ENCODE measurements at places on chromosomes 7 and 10. TPM values are rescaled to one million over a fixed set of nuclear protein-coding genes. Genes with fewer than 3 reads are reported as not detected.

WNT8B gene
- 0.22 TPM for total RNA-seq

ACSL5 gene
- total RNA-seq, result 54.5 TPM

DLG5 gene
- total RNA-seq, result 6.5 TPM

LIPJ gene
- total RNA-seq, result not detected

GRCh38 chr10:75652146-75652740, 220.8 kb downstream of the LRMDA start:
- no peak for DNase-seq

GRCh38 chr10:101959346-101959916, 96.5 kb downstream of the ARMH3 start:
- no peak for DNase-seq

GRCh38 chr10:132248455-132249225, 59.1 kb downstream of the STK32C start:
- peak; percentile 65 for DNase-seq

DNA sequence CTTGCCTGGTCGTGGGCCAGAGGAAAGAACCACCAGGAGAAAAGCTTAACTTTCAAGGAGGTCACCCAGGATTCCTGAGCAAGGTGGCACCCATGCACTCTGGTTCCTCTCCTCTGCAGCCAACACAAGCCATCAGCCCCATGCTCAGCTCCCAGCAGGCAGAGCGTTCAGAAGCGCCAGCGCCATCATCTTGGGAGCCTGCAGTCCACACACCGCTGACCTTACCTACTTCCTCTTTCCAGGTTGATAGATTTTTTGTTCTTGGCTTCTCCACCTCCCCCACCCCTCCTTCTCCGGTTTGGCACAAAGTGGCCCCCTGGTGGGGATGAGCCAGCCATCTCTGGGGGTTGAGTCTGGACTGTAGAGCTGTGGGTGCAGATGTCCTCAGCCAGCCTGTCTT, 1.7 kb upstream of the WDR86 start:
- DNase-seq, result no peak

GRCh38 chr10:96720422-96721206, at the start of gene PIK3AP1:
TSS of gene PIK3AP1 (minus strand) at chr10:96720514. CDS start at chr10:96720394, 120 bp downstream.
- peak; percentile 66 for DNase-seq

DNA sequence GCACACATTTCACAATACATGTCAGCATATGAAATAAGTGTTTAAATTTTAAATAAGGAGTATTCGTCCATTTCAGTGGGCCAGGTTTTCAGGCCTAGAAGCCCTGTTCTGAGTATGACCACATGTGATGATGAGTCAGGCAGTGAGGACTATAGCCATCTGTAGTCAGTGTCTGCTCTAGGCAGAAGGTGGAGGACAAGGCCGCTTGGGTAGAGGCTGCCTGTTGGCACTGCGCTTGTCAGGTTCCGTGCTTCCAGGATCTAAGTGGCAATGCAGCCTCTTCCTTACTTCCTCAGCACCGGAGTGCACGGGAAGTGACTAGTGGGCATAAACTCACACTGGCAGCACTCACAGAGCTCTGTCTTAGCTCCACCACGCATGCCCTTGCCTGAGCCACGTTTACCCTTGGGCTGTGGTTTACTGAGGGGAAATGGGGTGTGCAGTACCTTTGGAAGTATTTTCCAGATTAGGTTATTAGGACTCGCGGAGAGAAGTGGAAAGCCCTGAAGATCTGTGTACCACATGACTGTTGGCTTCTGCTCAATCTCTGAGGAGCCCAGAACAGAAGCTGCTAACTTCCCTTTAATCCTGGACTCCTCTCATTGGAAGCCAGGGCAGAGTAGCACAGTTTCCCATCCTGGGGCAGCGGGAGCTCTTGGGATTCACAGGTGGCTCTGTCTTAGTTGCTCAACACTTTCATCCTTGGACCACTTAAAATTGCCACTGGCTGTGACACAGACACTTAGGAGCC, 87.5 kb upstream of the GJD4 start:
- DNase-seq, result no peak

GRCh38 chr7:10789170-10789569, 184.5 kb upstream of the PHF14 start:
- DNase-seq, result no peak

- no peak for DNase-seq
Measured at GRCh38 chr10:132390921-132391675, 5.9 kb upstream of the PWWP2B start.

GRCh38 chr10:21171936-21172541, 274.9 kb upstream of the NEBL start:
- DNase-seq, result no peak

GRCh38 chr7:39741942-39742623, 118.7 kb downstream of the RALA start:
- DNase-seq, result peak; percentile 68

- no peak for DNase-seq
Measured at GRCh38 chr10:62422068-62422590, 48.0 kb downstream of the ZNF365 start.

GRCh38 chr7:1231214-1232102, 1.2 kb upstream of the UNCX start:
- no peak for DNase-seq

DNA sequence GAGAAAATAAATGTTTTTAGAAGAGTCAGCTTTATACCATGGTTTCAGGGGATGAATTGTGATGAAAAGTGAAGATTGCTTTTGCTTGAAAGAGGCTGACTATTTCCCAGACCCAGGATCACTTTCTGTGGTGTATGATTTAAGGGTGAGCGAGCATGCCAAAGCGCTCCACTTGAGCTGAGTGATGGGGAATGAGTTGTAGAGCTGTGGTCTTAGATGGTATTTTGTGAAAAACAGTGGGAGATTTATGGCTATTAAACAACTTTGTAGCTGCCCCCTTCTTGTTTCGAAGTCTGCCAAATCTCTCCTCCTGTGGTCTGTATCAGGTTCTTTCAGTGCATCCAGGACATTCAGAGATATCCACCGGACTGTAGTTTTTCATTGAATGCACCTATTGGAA, 888.2 kb downstream of the LRMDA start:
- DNase-seq, result no peak

- no peak for DNase-seq
Measured at GRCh38 chr10:13527864-13528122, 1.0 kb downstream of the BEND7 start.

- DNase-seq, result no peak
Measured at GRCh38 chr10:45424668-45425404, 50.8 kb downstream of the ALOX5 start.

Data from activated T-cell treated with anti-CD3 and anti-CD28 coated beads, Interleukin-2, amount 50 U/mL, for 72 hours (primary cell).